ENCODE measurements at places on chromosomes 16 and 17.

DNA sequence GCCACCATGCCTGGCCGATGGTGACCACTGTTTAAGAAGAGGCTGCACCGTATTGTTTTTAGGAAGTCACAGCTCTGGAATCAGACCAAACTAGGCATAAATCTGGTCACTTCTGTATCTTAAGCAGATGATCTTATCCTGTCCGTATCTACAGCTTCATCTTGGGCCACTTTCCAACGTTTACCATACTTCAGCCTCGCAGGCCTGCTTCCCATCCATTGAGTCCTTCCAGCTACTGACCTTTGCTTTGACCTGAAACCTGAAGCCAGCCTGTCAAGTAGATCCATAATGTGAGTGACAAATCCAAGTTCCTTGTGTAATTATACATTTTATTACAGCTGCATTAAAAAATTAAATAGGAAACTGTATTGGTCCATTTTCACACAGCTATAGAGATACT, 1033.0 kb downstream of the CDH11 start:
- no peak for DNase-seq

DNA sequence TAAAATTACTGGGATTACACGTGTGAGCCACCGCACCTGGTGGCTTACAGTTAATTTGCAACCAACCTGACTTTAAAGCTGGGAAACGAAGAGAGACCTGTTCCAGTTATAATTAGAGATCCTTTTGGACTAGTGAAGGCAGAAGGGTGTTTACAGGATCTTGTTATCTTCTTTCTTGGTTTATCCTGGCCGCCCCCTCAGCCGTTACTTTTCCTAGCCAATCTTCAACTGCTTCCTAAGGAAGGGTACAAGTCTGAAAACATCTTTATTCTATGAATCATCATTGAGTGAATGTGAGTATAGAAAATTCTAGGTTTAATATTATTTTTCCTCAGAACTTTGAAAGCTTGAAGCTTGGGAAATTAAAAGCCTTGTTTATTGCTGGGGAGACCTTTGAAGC, 286.5 kb downstream of the SLC39A11 start:
- no peak for DNase-seq

- no peak for DNase-seq
Observed at GRCh38 chr16:85994492-85995490, 95.8 kb downstream of the IRF8 start.

- DNase-seq, result no peak
Observed at GRCh38 chr16:89317101-89317671, 99.7 kb downstream of the ZNF778 start.

DNA sequence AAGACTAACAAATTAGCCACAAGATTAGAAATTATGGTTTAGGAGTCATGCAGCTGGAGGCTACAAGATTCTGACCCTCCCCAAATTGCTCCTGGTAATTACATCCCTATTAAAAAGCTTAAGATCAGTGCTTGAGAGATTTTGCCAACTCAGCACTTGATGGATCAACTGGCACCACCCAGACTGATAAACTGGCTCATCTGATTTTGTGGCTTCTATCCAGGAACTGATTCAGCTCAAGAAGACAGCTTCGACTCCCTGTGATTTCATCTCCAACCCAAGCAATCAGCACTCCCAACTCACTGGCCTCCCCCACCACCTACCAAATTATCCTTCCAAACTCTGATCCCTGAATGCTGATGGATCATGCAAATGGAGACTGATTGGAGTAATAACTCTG, 94.8 kb downstream of the TNFRSF13B start:
- DNase-seq, result no peak

DNA sequence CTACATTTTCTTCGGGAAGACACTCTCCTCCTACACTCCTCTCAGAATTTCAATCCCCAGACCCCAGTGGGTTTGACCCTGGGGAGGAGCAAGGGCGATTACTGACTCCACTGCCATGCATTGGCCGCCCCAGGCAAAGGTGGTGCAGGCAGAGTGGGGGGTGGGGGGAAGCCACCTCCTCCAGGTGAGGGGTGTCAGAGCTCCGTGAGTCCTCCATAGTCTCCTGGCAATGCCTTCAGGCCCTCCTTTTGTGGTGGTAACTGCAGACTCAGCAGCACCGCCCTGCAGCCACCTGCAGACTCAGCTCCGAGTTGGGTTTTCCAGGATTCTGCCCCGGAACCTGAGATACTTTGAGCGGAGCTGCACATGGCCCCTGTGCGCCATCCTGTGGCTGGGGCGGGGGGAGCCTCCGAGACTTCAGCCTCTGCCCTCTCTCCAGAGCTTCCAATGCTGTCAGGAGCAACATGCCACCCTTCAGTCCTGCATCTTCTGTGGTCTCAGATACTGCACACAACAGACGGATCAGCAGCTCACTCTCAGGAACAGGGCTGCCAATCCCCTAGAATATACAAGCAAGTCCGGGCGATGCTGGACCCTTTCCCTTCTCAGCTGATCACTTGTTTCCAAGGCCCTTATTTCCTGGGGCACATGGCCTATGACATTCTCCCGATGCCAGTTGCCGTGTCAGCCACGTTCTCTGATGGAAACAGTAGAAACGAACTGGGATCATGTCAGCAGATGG, 2.4 kb upstream of the SLC47A2 start:
- DNase-seq, result no peak

DNA sequence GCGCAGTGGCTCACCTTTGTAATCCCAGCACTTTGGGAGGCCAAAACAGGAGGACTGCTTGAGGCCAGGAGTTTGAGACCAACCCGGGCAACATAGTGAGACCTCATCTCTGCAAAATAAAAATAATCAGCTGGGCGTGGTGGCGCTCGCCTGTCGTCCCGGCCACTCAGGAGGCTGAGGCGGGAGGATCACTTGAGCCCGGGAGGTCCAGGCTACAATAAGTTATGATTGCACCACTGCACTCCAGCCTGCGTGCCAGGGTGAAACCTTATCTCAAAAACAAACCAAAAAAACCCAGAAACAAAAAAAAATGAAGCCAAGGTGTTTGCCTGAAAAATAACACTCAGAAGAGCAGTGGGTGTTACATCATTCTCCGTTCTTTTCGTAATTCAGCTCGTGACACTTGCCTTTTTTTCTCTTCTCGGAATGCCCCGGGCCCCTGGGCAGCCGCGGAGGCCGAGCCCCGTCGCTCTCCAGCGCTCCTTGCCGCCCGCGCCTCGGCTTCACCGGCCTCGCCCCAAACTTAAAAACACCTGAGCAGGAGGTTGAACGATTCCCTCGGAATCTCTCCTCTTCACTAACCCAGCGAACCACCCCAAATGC, 17.0 kb downstream of the PRCD start:
- no peak for DNase-seq

DNA sequence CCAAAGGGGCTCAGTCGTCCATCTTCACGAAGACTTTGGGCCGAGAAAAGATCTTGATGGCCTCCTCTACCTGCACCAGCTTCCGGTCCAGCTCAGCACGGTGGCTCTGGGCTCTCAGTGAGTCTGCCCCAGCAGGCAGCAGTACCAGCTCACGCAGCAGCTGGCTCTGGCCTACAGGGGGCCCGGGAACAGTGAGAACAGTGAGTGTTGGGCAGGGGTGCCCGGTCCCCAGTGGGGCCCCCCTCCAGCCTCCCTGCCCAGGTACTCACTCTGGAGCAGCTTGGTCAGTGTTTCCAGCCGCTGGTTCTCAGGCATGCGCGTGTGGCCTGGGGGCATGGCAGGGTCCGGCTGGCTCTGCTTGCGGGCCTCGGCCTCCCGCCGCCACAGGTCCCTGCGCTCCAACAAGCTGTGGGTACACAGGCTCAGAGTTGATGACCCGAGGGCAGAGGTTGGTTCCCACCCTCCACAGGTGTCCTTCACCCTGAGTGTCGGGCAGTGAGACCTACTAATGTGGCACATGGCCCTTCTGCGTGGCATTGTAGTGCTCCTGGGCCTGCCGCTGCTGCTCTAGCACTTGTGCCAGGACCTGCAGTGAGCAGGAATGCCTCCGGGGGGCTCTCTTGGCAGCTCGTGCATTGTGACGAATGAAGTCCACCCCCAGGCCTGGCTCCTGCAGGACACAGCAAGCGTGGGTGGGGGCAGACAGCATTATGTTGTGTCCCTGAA, 2.6 kb downstream of the PARD6A start:
- no peak for DNase-seq

DNA sequence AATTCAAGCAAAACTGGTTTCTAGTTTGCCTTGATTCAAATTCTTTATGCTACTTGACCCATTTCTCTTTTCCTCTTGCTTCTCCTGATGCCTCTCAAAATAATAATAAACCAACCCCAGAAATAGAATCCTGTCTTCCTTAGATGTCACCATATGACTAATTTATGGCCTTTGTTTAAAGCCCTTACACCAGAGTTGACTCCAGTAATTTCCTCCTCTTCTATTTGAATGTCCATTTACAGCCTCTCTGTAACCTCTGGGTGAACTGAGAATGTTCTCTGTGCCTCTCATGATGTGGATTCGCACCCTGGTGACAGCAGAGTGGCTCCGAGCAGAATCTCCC, 31.5 kb downstream of the ZFHX3 start:
- no peak for DNase-seq

- peak; percentile 85 for DNase-seq
Observed at GRCh38 chr17:17819561-17819995, 17.2 kb downstream of the SREBF1 start.

GRCh38 chr16:10923146-10923649, 19.1 kb downstream of the DEXI start:
- no peak for DNase-seq

- DNase-seq, result no peak
Observed at GRCh38 chr17:40015005-40015997, at the start of gene CSF3. Gene CSF3 (plus strand): TSS chr17:40015440. CDS start chr17:40015475, 35 bp downstream.

- no peak for DNase-seq
Observed at GRCh38 chr17:72931163-72931562, 161.3 kb downstream of the SLC39A11 start.

- DNase-seq, result no peak
Observed at GRCh38 chr17:81580481-81580880, 28.3 kb upstream of the FAAP100 start.

DNA sequence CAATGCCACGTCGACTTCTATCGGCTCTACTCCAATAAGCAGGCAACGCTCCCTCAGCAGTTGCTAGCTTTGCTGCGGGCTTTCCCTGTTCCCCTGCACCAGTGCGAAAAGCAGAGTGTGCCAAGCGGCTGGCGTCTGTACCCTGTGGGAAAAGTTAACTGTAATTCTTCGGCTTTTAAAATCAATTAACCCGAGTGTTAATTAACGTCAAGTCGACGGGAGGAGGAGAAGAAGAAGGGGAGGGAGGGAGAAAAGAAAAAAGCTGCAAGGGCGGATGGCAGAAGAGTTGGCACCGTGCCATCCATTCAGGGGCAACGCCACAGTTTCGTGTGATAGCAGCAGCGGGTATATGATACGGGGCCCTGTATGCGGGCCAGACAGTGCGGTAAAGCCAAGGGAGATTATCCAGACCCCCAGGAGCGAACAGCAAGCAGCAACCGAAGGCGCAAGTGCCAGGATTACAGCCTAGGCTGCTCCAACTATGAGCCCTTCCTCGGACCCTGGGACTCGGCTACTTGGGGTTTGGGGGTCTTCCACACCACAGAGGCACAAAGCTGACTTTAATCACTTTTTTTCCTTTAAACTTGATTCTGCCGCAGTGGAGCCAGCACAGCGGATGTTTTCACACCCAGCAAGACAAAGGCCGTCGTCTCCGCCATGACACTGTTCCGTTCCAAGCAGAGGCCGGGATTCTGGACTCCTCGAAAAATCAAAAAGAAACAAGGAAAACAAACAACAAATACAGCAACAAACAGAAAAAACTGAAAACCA, 253.8 kb upstream of the PMFBP1 start:
- DNase-seq, result no peak

- no peak for DNase-seq
Observed at GRCh38 chr17:306536-307294, 45.9 kb downstream of the RPH3AL start.

DNA sequence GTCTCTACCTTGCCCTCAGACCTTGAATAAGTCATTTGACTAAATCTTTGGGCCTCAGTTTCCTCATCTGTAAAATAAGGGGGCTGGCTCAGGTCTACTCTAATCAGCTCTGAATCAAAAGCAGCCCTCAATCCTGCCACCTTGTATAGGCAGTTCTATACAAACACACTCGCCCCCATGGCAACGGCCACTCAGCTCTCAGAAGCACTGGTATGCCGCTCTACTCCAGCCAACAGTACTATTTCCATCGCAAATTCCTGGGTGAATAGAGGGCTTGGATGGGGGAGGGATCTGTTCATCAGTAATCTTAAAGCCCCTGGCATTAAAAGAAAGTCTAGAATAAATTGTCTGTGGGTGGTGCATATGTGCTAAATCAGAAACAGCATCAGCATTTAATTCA, 21.2 kb upstream of the TAOK1 start:
- DNase-seq, result no peak

DNA sequence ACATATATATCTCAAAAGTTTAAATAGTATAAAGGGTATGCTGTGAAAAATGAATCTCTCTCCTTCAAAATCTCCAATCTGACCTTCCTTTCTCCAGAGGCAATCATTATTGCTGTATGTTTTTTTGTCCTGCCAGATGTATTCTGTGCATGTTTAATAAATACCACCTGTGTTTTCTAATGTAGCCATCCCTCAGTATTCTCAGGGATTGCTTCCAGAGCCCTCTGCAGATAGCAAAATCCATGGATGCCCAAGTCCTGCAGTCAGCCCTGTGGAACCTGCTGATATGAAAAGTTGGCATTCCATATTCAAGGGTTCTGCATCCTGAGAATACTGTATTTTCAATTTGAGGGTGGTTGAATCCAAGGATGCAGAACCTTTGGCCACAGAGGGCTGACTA, 42.9 kb downstream of the BPTF start:
- no peak for DNase-seq

DNA sequence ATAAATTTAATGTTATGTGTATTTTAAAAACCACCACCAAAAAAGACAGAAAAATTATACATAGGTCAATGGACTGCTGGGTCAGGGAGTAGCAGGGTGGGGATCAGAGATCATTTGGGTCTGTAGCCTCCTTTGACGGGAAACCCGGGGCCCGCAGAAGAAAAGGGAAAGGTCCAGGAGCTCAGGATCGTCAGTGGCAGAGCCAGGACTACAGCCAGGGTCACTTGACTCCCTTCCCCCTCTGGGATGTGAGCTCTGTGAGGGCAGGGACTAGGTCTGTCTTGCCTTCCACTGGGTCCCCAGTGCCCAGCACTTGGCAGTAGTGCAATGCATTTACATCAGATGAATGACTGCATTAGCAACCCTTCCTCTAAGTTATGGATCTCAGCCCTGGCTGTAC, 62.1 kb downstream of the TOM1L2 start:
- DNase-seq, result no peak

DNA sequence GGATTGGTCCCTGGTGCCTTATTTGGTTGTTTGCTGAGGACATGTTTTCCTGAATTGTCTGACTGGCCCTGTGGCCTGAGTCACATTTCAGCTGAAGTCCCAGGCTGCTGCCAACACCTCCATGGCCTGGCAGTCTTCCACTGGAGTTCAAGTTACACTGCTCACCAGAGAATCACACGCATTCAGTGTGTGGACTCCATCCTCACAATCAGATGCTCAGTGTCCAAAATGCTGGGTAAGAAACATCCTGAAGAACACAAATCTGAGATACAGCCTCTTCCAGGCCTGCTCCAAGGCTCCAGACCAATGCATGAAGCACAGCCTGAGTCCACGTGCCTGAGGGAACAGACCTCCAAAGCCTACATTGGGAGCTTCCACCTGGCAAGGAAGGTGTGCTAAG, 19.2 kb downstream of the CD300LB start:
- no peak for DNase-seq
